ENCODE measurements at places on chromosomes 6 and 20.

- peak; percentile 64 for DNase-seq
Observed at GRCh38 chr6:43088654-43089056, 12.5 kb downstream of the PTK7 start.

GRCh38 chr20:43843096-43843964, 71.3 kb upstream of the TOX2 start:
- peak; percentile 91 for DNase-seq

DNA sequence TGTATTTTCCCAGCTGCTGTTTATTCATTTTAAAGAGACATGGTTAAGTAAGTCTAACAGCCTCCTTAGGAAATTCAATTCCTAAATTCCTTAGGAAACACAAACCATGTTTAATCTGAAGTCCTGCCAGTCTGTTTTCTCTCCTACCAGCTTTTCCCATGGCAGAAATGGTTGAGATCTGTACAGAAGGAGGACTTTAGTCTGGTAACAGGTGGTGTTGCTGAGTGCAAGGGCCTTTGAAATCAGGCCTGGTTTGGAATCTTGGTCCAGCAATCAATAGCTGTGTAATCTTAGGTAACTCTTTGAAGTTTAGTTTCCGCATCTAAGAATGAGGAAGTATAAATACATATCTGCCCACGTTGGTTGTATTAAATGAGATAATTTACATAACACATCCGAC, 232.5 kb downstream of the LAMA2 start:
- DNase-seq, result no peak

DNA sequence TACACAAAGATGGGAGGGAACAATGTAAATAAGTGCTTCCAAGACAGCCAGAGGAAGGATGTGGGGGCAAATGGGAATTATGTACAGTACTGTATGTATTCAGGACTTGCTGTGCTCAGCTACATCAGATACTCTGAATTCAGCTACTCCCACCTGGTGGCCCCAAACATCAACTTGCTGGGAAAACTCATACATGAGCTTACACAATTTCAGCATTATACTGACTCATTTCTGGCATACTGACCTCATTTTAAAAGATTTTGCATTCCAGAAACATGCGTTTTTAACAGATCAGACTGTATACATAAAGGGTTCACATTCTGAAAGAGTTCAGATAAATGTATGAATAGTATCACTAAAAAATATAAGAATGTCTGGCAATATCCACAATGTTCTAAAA, 59.7 kb downstream of the GPX5 start:
- DNase-seq, result peak; percentile 61

GRCh38 chr6:163369628-163370365, 44.7 kb upstream of the QKI start:
- DNase-seq, result no peak

DNA sequence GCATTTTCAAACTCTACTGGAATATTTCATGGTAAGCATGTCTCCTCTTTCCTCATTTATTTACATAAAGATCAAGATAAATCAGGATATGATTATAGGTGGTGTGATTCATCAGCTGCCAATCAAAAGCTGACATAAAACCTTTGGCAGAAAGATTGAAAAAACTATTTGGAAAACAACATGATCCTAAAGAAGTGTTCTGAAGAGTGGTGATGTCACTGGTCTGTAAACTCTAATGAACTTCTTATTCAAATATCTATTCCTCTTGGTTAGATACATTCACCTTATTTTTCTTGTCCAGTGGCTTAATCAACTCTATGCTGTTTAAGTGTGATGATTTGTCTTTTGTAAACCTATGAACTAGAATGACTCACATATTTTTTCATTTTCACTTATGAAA, 535.5 kb upstream of the CITED2 start:
- no peak for DNase-seq

Measured in fibroblast of lung (primary cell).